ENCODE measurements at places on chromosomes 7 and 10.
A peak's percentile ranks its signal among the peaks of the same experiment; 100 is the strongest.

- no peak for DNase-seq
Measured at GRCh38 chr7:22921386-22922086, 92.4 kb downstream of the HYCC1 start.

DNA sequence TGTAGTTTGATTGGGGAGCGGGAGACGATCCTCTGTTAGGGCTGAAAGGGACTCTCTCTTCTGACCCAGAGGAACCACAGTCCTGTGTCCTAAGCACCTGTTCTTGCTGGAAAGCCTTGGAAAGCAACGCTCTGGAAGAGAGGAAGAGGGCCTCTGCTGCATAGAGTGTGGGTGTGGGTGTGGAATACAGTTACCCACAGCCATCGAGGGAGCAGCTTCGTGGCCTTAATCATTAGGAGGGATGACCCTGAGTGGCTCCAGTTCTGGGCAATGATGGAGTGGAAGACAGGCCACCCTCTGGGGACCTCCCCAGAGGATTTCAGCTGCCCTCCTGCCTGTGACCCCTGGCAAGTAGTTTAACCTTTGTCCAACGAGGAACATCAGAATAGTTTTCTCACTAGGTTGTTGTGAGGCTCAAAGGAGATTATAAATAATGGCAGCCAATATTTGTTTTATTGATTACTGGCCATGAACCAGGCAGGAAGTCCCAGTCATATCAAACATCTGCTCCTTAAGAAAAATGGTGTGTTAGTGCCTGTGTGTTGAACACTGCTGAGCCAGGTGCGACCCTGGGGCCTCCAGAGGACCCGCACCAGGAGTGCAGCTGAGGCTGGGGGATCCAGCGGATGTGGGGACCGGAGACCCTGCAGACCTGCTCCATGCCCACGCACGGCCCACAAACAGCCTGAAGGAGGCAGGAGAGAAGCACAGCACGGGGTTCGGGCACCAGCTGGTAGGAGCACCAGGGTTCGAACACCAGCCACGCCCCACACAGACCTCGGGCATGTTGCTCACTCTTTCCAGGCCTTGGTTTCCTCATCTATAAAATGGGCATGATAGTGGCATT lies 35.6 kb downstream of the FAM241B start:
- no peak for DNase-seq

GRCh38 chr7:128259131-128260061 lies 18.3 kb downstream of the LEP start:
- DNase-seq, result peak; percentile 69

- no peak for DNase-seq
Measured at GRCh38 chr7:4774658-4775249, 669 bp upstream of the AP5Z1 start.

GRCh38 chr10:97138174-97138573 lies 47.6 kb downstream of the SLIT1 start:
- no peak for DNase-seq

- DNase-seq, result no peak
Measured at GRCh38 chr10:44297963-44298362, 86.9 kb downstream of the CXCL12 start.

DNA sequence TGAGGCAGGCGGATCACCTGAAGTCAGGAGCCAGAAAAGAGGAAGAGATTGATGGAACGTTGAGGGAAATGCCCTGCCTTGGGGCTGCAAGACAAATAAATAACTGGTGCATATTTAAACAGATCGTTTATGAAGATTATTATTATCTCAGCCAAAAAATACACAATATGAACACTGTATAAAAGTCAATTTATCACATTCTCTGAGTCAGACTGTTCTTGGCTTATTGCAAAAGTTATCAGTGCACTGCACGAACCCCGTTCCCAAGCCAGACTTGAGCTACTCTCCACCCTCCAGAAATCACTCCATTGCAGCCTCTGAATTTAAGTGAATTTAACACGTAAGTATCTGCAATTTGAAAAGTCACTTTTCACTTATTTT lies 1.6 kb downstream of the DNMBP start:
- DNase-seq, result no peak

GRCh38 chr7:138000081-138000701 lies 1.7 kb downstream of the CREB3L2 start:
- peak; percentile 87 for DNase-seq

GRCh38 chr7:74217455-74218342 lies 7.9 kb downstream of the LAT2 start:
- no peak for DNase-seq

- DNase-seq, result no peak
Measured at GRCh38 chr7:44261240-44261639, 60.5 kb downstream of the YKT6 start.

- DNase-seq, result no peak
Measured at GRCh38 chr7:47949703-47950102, 1.4 kb upstream of the PKD1L1 start.

DNA sequence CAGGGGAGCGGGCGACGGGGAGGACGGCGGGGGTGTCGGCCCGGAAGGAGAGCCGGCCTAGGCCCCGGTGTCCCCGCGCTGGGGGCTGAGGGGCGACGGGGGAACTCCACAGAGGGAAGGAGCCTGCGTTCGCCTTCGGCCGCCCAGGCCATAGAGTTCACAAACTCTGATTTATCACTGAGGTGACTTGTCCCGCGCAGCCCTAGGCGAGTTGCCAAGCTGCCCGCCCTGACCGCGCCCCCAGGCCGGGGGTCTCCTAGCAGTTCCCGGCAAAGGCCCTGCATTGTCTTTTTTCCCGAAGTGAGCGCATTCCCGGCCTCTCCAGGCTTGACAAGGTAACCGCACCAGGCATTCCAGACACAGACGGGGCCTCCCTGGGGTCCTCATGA lies 2.9 kb upstream of the NKX6-2 start:
- DNase-seq, result no peak

GRCh38 chr10:30991647-30992011 lies 40.0 kb downstream of the ZNF438 start:
- no peak for DNase-seq

- no peak for DNase-seq
Measured at GRCh38 chr7:73919694-73920375, 58.9 kb downstream of the TMEM270 start.

Data from SJCRH30 (cell line).